ENCODE measurements at places on chromosomes 2 and 18.

DNA sequence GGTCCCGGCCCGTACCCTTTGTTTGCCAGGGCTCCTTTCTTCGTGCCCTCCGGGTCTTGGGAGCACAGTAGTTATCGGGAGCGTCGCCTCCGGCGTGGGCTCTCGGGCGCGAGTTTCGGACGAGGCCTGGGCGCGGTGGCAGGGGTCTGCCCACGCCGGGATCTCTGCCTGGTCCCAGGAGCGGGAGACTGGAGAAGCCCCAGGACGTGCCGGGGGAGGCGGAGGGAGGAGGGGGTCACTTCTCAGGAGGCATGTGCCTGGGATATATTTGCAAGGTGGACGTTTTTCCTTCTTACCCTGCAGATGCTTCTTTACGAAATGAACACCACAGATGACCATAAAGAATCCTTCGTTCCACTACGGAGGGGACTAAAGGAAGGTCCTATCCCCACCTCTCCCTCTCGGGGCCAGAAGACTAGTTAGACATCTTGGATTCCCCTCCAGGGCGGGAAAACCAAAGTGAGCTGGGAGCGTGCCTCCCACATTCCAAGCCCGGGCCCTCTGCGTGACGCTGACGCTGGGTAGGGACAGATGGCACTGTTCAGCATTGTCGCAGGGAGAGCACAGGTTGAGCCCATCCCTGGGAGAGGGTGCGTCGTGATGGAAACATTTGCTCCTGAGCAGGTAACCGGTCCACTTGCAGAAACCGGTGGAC, 483 bp upstream of the FHL2 start:
- DNase-seq: no peak

- DNase-seq: no peak
These were observed 22.4 kb downstream of the LHCGR start for GRCh38 chr2:48733067-48733503.

- DNase-seq: no peak
These were observed 92.9 kb downstream of the MREG start for GRCh38 chr2:215920244-215921100.

DNA sequence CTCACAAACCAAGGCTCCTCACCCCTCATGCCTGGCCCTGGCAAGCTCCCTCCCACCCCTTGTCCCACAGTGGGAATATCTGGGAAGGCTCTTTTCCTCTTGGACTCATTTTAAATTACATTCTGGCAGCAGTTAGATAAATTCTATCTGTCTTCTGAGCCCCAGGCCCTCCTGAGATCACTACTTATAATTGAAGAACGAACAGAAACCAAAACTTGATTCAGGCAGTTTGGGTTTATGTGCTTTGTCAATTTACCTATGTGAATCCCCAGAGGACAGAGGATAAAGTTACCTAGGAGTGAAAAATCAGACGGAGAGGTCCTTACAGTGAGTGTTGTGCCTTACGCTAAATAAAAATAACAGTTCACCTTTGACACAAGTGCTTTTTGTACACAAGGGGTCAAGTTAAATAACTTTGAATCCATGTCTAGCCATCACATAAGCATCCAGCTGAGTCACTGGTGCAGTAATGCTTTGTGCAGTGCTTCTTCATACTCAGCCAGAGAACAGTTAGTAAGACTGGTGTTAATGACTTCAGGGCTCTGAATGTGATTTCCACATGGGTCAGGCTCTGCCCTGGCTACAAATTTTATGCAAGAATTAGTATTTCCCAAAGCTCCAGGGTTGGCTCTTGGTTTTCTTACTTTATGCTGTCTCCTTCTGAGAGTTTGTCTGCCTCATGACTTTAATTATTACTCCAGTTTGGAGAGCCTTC, 329.3 kb downstream of the INSIG2 start:
- DNase-seq: no peak

DNA sequence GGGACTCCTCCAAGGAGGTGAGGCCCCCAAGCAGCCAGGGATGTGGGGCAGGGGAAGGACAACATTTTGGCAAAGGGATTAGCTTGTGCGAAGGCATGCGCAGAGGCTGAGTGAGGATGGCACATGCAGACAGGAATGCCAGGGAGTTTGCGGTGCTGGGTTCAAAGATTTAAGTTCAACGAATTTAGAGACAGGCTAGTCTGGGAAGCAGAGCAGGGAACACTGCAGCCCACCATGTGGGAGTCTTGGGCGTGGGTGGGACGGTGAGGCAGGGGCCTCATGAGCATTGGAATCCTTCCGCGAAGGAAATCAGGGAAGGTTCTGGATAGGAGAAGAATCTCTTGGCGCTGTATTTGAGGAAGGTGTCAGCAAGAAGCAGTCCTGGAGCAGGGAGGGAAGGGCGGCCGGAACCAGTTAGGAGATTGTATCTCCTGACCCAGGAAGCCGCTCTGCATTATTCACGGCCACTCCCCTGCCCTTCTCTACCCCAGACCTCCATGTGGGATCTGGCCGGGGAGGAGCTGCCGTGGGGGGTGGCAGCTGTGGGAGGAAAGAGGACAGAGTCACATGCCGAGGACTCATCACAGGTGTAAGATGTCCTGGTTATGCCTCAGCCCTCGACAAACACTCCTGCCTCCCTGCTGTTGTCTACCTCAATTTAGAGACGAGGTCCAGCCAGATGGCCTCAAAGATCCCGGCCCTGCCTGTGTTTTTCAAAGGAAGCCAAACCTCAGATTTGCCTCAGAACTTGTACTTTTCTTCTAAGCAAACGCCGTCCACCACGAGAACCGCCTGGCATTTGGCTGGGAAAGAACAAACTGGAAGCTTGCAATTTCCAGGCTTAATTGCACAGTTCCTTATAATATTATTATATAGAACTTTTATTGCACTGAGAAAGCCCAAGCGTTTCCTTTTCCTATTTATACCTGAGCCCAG, 123.7 kb upstream of the SMAD2 start:
- no peak for DNase-seq

- DNase-seq: no peak
These were observed 114.9 kb downstream of the GALNT13 start for GRCh38 chr2:153986488-153987229.

GRCh38 chr18:55477499-55477859, 110.5 kb downstream of the TCF4 start:
- DNase-seq: no peak

DNA sequence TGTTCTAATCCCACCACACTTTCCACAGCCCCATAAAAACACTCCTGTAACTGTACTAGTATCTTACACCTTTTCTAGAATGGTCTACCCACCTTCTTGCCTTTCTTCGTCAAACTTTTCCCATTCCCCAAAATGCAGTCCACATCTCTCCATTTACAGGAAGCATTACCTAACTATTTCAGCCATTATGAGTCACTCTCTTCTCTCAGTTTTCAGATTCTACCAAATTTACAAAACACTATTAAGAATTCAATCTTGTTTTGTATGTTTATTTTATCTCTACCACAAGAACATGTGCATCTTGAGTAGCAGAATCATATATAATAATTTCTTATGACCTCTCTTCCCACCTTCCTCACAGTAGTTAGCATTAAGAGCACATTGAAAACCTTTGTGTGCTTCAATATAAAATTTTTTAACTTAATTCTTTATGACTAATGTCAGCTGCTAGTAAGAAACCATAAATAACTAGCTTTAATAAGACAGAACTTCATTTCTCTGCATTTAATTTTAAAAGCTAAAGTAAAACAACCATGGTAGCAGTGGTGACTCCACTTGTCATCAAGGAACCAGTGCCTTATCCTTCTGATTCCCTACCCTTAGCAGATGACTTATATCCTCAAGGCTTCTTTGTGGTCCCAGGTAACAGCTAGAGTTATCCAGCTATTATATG, 56.6 kb upstream of the MAP2 start:
- DNase-seq: no peak

DNA sequence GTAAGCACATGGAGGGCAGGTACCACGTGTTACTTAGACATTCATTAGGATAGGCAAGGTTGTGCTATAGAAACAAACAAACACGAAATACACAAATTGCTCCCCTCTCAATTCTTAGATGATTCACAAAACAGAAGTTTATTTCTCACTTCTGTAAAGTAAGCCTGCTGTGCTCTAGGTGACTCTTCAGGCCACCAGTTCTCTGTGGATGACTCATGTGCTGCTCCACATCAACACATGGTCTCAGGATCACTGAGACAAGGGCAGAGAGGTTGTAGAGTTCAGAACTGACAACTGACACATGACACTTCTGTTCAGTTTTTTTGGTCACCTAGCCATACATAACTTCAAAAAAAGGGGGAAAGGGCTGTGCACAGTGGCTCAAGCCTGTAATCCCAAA, 70.6 kb downstream of the DAW1 start:
- DNase-seq: no peak

DNA sequence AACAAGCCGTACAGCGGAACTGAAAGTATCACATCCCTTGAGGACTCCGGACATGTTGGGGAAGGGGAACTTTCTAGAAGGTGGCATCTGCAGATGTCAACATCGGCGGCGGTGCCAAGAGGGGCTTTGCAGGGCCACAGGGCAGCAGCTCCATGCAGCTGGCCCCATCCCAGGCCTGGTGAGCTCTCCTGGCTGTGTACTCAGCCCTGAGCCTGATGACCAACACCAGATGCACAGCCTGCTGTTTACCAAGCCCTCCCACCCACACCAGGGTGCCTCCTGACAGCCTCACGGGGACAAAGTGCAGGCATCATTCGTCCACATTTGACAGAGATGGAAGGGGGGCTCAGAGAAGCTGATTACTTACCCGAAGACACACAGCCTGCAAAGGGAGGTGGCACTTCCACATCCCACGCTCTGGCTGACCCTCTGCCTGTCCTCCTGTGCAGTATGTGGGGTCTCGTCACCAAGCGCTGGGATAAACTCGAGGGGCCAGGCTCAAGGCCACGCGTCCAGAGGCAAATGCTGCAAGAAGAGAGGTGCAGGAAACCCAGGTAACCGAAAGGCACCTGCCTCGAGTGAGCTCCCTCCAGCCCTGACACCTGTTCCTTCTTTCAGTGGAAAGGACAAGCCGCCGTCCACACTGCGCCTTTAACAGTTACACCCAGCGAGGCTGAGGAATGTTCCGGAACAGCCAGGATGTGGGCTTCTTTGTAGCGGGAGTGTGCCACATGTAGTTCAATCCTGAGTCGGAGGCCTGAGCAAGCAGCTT, 69.0 kb upstream of the ASAP2 start:
- no peak for DNase-seq

DNA sequence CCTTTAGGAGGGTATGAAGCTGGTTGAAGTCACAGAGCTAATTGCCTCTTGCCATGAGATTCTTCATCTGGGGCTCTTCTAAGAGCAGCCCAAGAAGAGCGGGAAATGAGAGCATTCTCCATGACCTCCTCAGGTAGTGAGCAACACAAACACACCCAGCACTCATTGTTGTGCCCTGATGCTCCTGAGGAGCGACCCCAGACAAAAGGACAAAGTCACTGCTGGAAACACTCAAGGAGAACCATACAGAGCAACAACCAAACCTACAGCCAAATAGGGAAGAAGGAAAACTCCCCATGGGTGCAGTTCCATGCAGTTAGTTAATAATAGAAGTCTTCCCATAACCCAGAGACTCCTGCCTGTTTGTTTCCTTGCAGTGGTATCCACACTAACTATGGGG, 426.0 kb upstream of the CRIM1 start:
- no peak for DNase-seq

- DNase-seq: no peak
These were observed 20.1 kb downstream of the DOCK10 start for GRCh38 chr2:225022188-225022587.

DNA sequence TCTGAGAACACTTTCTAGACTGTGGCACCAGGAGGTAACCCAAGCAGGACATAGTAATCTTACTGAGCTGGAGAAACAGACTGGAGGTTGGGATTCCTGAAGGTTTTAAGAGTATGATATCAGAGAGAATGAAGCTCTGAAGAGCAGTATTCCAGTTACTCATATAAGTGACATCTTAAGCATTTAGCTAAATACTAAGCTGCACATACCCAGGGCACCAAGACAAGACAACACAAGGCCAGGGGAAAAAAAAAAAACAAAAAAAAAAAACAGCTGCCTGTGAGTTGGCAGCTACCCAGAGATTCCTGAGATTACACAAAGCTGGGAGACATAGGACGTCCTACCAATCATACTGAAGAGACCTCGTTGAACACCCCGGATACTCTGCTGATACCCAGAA, 175.8 kb downstream of the SRBD1 start:
- no peak for DNase-seq

DNA sequence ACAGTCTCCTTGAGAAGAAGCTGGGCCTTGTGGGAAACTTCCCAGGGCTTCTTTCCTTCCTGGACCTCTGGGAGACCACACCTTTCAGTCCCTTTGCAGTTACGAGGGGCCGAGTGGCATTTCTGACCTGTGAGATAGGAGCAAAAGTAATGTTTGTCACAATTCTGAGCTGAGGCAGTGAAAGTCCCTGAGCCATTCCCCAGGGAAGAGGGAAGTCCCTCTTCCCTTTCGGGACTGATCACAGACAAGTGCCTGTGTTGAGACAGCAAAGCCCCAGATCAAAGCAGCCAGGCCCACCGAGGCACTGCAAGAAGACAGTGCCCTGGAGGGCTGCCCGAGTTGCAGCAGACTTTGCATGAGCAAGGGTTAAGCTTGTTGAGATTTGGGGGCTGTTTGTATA, 41.9 kb downstream of the RHOB start:
- DNase-seq: no peak

All from stimulated activated CD8-positive, alpha-beta memory T cell treated with anti-CD3 and anti-CD28 coated beads, Interleukin-15, amount 100 ng/mL, for 4 hours (primary cell).